ENCODE measurements at places on chromosomes 6 and 20. TPM values are rescaled to one million over a fixed set of nuclear protein-coding genes. Genes with fewer than 3 reads are reported as not detected.

The BPHL gene
- 74.3 TPM for polyA plus RNA-seq

The TRIM31 gene
- not detected for polyA plus RNA-seq

The SALL4 gene
- polyA plus RNA-seq: 4.6 TPM

The CDSN gene
- not detected for polyA plus RNA-seq

The SLC32A1 gene
- polyA plus RNA-seq: 2.4 TPM

The PNLDC1 gene
- polyA plus RNA-seq: 0.47 TPM

The GHRH gene
- polyA plus RNA-seq: not detected

The MAPK13 gene
- polyA plus RNA-seq: 17.9 TPM

The NRN1 gene
- polyA plus RNA-seq: 11.3 TPM

The CDH26 gene
- polyA plus RNA-seq: 0.41 TPM

The ZSCAN16 gene
- 11.1 TPM for polyA plus RNA-seq

The ECT2L gene
- polyA plus RNA-seq: 0.15 TPM

The VSTM2L gene
- 1.6 TPM for polyA plus RNA-seq

The MAPK14 gene
- polyA plus RNA-seq: 52.8 TPM

The FAM83B gene
- 8.6 TPM for polyA plus RNA-seq

The ELOVL4 gene
- polyA plus RNA-seq: 3.2 TPM

The ABHD16B gene
- not detected for polyA plus RNA-seq

The EDN3 gene
- polyA plus RNA-seq: 5.8 TPM

The PRDM13 gene
- polyA plus RNA-seq: not detected

The SAMD3 gene
- polyA plus RNA-seq: 1.3 TPM

The BPIFB4 gene
- not detected for polyA plus RNA-seq

The DDO gene
- 1.1 TPM for polyA plus RNA-seq

The RCAN2 gene
- polyA plus RNA-seq: 30.7 TPM

The ASIP gene
- polyA plus RNA-seq: not detected

The NNAT gene
- polyA plus RNA-seq: 100 TPM

The RIOK1 gene
- 34.9 TPM for polyA plus RNA-seq

The SLC24A3 gene
- 6.6 TPM for polyA plus RNA-seq

The GSTA2 gene
- not detected for polyA plus RNA-seq

The TINAG gene
- polyA plus RNA-seq: 29.7 TPM

The STMND1 gene
- 0.32 TPM for polyA plus RNA-seq

The DPPA5 gene
- not detected for polyA plus RNA-seq

The CFB gene
- polyA plus RNA-seq: 13.0 TPM

The NOTCH4 gene
- polyA plus RNA-seq: 18.5 TPM

The ARMH2 gene
- polyA plus RNA-seq: not detected

The C20orf96 gene
- polyA plus RNA-seq: 37.0 TPM

The TMEM200A gene
- polyA plus RNA-seq: 28.1 TPM

The PTCRA gene
- not detected for polyA plus RNA-seq

Data from left renal pelvis (tissue), 4 donors.